Activated naive CD4-positive, alpha-beta T cell (primary cell): ENCODE measurements at places on chromosomes 1 and 21.

DNA sequence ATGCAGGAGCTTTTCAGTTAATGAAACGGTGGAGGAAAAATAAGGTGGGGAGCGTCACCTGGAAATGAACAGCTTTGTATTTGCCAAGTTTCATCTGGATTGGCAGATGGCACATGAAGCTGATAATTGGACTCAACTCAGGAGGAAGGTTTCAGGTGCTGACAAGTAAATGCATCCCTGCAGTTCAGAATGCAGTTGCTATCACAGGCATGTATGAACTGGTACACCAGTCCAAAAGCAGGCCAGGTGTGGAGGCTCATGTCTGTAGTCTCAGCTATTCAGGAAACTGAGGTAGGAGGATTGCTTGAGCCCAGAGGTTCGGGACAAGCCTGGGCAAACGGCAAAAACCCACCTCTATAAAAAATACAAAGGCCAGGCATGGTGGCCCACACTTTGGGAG lies 15.5 kb downstream of the DEGS1 start:
- no peak for DNase-seq

GRCh38 chr1:58905628-58906221 lies 121.9 kb upstream of the JUN start:
- DNase-seq, result no peak

- no peak for DNase-seq
These were observed 61.4 kb downstream of the OLFML2B start for GRCh38 chr1:161962091-161962887.

DNA sequence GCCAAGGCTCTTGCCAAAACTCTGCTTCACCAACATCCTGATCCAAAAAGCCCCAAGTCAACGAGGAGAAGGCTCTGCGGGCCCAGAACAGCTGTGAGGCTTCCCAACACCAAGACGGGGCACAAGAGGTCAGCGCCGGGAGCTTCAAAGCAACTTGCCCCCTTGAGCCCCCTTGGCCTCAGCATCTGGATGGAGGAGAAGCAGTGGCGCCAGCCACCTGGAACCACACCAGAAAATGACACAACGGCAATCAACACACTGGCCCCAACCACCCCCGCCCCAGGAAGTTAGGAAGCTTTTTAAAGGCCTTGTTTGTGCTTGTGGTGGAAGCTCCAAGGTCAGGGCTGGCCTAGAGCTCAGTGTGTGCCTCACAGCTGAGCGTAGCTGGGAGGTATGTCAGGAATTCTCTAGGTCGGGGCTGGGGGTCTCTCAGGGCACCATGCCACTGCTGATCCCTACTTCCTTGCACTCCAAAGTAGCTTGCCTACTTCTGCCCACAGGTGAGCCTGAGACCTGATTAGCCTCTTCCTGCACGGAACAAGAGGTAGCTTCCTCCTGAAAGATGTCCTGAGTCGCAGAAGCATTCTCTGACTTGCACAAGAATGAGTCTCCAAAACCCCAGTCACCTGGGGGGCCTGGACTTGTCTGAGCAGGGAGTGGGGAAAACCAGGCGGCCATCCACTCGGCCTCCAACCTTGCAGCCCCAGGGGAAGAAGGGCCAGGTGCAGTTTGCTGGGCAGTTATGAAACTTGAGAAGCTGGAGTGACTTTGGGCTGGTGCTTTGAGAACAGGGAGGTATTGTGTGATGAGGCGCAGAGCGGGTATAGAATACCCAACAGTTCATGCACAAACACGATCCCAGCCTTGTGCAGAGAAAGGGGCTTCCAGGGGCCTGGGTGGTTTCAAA lies 9.7 kb upstream of the SRP9 start:
- DNase-seq, result no peak

GRCh38 chr1:16979475-16980327 lies 719 bp downstream of the MFAP2 start:
- no peak for DNase-seq
